T-helper 17 cell (primary cell): ENCODE measurements at places on chromosomes 13 and 19.
A peak's percentile ranks its signal among the peaks of the same experiment; 100 is the strongest.

DNA sequence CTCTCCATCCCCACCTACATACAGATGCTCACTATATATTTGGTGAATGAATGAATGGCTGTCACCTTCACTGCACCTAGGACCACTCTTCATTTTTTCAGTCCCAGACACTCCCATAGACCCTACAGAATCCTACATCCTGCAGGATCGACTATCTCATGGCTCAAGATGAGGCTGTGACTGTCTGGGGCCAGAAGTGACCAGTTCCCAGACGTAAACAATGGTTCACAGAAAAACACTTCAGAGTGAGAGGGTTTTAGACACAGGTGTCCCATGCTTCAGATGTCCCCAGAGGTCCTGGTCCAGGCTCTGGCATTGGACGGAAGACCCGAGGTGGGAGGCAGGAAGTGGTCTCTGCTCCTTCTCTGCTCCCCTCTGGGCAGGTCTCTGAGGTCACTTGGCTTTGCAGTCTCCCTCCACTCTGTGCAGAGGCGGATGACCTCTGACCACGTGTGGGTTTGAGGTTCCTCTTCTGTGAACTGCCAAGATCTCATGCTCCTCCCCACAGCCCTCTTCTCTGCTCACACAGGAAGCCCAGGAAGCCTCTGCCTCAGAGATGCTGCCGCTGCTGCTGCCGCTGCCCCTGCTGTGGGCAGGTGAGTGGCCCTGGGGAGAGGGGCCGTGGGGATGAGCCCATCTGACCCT lies 24.9 kb downstream of the SIGLEC7 start:
- H3K27ac ChIP-seq: peak overlapping the region; percentile 59
- H3K36me3 ChIP-seq: peaks cover 2% of the 10 kb centered on the region
- H3K4me1 ChIP-seq: peaks cover 10% of the 10 kb centered on the region
- no peak for DNase-seq
- peak overlapping the region; percentile 75 for H3K4me3 ChIP-seq
- H3K27me3 ChIP-seq: peaks cover 42% of the 10 kb centered on the region

GRCh38 chr19:45424191-45425058 lies 708 bp upstream of the ERCC1 start:
- peaks cover 35% of the 10 kb centered on the region for H3K4me1 ChIP-seq
- peak overlapping the region; percentile 92 for H3K27ac ChIP-seq
- H3K4me3 ChIP-seq: peak overlapping the region; percentile 98
- peaks cover 4% of the 10 kb centered on the region for H3K36me3 ChIP-seq

DNA sequence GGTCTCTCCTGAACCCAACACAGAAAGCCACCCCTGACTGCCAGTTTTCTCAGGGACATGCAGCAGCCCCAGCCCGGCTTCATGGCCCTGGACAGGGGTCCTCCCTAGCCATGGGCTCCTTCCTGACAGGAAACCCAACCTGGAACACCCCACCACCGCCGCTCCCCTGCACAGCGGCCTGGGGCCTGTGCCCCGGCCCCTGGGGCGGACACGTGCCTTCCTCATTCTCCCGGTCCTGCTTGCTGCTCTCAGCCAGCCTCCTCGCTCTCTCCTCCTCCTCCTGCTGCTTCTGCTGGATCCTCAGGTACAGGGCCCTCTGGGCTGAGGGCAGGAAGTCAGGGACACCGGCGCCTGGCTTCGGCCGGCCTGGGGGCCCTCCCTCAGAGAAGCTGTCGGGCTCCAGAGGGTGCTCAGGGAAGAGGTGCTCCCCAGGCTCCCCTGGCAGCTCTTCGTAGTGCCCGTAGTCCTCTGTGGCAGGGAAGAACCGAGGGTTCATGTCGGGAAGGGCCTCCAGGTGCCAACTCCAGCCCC lies 20.5 kb upstream of the TMEM160 start:
- no peak overlapping the region for H3K4me3 ChIP-seq
- no peak for DNase-seq
- no peak overlapping the region for H3K27ac ChIP-seq
- H3K36me3 ChIP-seq: peaks cover 2% of the 10 kb centered on the region

DNA sequence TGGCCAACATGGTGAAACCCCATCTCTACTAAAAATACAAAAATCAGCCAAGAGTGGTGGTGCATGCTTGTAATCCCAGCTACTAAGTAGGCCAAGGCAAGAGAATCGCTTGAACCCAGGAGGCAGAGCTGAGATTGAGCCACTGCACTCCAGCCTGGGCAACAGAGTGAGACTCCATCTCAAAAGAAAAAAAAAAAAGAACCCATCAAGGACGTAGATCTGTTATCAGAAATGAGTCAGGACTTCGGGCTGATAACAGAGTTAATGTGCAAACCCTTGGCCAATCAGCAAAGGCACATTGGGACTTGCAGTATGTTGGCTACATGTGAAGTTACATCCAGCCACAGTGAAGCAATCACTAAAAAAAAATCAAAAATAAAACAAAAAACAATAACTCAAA lies 4.8 kb upstream of the LGALS7B start:
- DNase-seq: no peak
- no peak overlapping the region for H3K4me3 ChIP-seq
- H3K27ac ChIP-seq: no peak overlapping the region
- H3K36me3 ChIP-seq: no peaks in the 10 kb centered on the region

GRCh38 chr13:99768986-99769385 lies 202.6 kb downstream of the ZIC5 start:
- H3K4me3 ChIP-seq: no peak overlapping the region
- H3K27ac ChIP-seq: no peak overlapping the region
- no peak for DNase-seq
- no peaks in the 10 kb centered on the region for H3K36me3 ChIP-seq
- no peaks in the 10 kb centered on the region for H3K27me3 ChIP-seq

DNA sequence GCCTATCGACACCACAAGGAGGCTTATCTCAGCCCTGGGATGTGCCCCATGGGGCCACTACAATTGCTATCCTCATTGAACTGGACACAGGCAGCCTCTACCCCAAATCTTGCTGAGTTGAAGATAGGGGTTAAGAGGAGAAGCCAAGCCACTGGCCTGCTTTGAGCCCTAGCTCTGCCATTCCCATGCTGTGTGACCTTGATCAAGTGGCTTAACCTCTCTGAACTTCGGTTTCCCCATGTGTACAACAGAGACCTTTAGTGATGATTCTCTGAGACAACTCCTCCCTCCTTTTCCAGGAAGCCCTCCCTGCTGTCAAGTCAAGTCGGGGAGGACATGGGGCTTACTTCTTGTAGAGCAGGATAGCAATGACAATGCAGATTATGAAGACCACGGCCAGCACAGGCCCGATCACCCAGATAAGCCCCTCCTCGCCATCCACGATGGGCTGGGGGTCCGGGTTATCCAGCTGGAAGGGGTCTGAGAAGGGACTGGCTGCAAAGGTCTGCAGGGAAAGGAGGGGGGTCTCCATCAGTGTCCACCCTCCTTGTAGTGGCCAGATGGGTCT lies 121.6 kb downstream of the PTPRS start:
- H3K4me3 ChIP-seq: no peak overlapping the region
- H3K36me3 ChIP-seq: no peaks in the 10 kb centered on the region
- H3K27me3 ChIP-seq: peaks cover 5% of the 10 kb centered on the region
- no peak overlapping the region for H3K27ac ChIP-seq
